NCI-H774 (cell line): ENCODE measurements at places on chromosomes 7 and 10.

DNA sequence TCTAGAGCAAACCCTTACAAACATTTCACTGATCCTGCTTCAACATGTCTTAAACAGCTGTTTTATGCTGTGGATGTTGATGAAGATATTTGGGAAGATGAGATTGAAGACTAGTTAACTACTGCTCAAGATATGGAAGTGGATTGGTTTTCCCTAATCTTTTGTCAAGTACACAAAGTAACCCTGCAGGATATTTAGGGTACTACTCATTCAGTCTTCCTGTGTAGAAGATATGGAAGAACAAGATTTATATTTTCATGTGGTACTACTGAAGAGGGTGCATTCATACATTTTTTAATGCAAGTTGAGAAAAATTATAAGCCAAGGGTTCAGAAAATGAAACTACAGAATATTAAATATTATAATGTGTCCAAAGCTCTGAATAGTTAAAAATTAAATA is 18.3 kb upstream of the TMEM140 start:
- no peak for DNase-seq

- no peak for DNase-seq
Observed at GRCh38 chr7:43922726-43923125, 3.5 kb upstream of the UBE2D4 start.

GRCh38 chr7:27235387-27236311 is 7.0 kb upstream of the EVX1 start:
- peak; percentile 46 for DNase-seq

DNA sequence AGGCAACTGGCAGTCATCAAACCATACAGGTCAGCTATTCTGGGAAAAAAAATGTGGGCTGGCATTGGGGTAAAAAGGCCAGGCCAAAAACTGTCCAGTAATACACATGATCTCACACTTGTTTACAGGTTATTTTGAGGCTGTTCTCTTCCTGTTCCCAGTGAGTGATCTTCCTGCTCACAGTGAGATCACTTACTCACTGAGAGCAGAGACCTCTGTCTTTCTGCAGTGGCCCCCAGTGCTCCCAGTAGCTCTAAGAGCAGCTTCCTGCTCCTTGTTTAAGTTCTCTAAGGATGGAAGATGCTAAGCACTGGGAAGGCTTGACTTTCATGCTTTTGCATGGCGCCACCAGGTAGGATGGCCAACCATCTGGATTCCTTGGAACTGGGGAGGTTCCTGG is 93.5 kb upstream of the KIAA1217 start:
- DNase-seq, result no peak

GRCh38 chr10:93790439-93790838 is 32.7 kb downstream of the LGI1 start:
- DNase-seq, result no peak

- no peak for DNase-seq
Observed at GRCh38 chr10:96501985-96502384, 11.7 kb downstream of the TLL2 start.

DNA sequence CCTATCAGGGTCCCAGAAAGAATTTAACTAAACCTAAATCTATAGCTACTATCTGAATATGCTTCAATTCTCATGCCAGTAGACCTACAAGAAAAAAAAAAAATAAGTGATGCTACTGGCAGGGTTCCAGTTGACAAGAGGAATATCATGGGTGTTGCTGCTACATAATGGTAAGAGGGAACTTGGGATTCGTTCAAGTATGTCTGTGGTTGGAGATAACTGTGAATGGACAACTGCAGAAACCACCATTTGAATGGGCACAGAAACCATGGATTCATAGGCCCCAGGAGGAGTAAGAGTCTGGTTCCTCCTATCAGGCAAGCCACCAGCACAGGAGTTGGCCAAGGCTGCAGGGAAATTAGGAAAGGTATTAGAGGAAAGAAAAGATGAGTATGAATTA is 287.6 kb upstream of the HGF start:
- DNase-seq, result no peak

DNA sequence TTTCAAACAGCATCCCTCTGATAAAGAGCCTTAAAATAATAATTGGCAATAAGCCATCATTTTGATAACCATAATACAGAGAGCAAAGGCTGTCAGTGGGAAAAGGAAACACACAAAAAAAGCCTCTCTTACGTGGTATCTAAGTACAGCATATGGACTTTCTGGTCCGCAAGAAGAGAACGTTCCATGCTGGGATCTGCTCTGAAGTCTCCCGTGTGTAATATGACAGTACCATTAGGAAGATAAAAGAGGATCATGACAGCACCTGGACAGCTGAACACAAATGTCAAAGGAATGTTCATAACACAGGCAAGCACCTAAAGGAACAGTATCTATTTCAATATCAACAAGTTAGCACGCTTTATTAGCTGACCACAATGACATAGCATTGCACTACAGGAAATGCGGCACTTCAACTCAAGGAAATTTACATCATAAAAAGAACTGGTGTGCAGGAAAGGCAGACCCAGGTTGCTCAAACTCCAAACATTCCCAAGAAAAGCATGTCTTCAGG is 9.9 kb downstream of the DCLRE1A start:
- no peak for DNase-seq

DNA sequence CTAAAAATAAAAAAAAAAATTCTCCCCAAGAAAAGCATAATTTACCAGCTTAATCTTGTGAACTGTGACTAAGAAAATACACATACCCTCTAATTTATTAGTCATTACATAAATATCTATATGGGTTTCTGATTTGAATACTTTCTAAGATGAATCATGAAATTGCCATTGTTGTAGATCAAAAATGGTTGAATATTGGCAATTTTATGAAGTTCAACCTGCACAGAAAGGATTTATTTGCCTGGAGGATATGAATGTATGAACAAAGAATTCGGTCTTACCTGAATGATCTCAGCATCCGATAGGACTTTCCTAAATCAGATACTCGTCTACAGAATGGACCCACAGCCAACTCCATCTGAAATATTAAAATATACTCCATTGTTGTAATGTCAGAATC is 61.5 kb downstream of the HBP1 start:
- no peak for DNase-seq

DNA sequence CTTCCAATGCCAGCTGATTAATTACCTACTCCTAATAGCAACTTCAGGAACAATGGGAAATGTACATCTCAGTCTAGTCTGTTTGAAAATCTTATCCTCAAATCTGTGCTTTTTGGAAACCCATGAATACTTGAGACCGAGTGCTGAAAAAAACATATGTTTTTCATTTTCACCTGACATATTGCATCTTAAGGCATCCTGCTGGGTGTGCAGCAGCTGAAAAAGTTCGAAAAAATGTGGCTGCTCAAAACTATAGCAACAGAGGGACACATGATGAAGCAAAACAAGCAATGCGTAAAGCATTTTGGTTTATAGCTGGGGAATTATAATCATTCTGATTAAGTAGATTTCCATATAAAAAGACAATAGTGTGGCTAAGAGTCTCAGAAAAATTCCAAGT is 218.0 kb downstream of the CREB5 start:
- DNase-seq, result no peak

GRCh38 chr7:129170441-129171021 is 17.9 kb upstream of the SMO start:
- no peak for DNase-seq

DNA sequence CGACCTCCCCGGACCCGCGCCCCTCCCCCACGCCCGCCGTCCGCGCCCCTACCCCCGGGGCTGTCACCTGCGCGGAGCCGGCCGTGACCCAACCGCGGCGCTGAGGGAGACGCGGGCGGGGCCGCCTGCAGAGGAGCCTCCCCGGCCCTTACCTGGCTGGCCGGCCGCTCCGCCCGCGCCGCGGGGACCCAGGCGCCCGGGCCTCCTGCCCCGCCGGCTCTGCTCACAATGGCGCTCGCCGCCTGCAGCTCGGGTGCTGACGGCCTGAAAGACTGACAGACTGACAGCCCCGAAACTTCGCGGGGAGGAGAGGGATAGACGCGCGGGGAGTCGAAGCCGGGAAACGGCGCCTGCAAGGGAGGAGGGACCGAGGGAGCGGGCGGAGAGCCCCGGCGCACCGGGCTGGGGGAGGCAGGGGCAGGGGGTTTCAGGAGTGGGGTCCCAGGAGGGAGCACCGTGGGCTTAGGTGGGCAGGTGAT is 393 bp downstream of the ZNF467 start:
- no peak for DNase-seq

- no peak for DNase-seq
Observed at GRCh38 chr7:145644426-145645134, 472.0 kb upstream of the CNTNAP2 start.

DNA sequence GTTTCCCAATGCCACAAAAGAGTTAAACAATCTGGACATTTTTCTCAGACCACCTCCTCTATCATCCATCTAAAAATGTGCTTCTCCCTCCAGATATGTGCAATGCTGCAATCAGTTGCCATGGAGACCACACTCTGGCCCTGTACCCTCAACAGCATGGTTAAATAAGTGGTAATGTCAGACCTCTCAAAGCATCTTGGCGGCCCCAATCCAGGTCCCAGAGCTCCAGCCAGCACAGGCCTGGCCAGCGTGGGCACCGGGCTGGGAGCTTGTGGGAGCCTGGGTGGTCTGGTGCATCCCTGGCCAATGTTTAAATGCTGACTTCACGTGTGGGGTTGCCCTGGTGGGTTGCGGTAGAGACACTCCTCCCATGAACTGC is 362.9 kb upstream of the ZNF32 start:
- no peak for DNase-seq

GRCh38 chr10:30579574-30579973 is 50.0 kb downstream of the LYZL2 start:
- DNase-seq, result no peak

GRCh38 chr7:132080967-132081668 is 495.2 kb downstream of the PLXNA4 start:
- no peak for DNase-seq

DNA sequence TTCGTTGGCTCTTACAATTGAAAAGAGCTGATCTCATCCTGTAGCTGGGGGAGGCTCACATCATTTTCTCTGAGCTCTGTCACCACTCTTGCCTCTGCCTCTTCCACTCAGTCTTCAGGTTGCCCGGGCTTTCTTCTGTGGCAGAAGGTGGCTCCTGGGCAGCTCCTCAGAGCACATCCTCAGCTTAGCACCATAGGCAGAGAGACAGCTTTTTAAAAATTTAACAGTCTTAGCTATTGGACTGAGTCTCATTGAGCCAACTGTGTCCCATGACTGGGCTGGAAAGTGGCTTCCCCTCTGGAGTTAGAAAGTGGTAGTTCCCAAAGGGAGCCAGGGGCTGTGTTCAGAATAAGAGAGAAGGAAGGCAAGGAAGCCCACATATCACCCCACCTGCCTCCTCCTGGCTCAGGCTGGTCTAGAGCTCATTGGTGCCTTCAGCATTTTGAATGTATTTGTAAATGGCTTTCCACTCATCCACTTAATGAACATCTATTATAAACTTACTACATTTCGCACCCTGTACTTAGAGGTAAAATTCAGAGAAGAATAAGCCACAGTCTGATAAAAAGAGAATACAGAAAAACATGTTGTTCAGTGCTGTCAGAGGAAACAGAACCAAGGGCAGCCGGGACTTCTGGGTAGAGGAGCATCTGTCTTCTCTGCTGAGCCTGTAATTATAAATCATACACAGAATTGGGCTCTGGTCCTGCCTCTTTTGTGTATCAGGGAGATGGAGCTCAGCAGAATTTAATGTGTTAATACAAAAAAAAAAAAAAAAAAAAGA is 119.3 kb downstream of the WDFY4 start:
- no peak for DNase-seq

- no peak for DNase-seq
Observed at GRCh38 chr10:51462076-51462779, 237.2 kb downstream of the CSTF2T start.

- DNase-seq, result no peak
Observed at GRCh38 chr10:47378606-47379444, 5.3 kb downstream of the ZNF488 start.

DNA sequence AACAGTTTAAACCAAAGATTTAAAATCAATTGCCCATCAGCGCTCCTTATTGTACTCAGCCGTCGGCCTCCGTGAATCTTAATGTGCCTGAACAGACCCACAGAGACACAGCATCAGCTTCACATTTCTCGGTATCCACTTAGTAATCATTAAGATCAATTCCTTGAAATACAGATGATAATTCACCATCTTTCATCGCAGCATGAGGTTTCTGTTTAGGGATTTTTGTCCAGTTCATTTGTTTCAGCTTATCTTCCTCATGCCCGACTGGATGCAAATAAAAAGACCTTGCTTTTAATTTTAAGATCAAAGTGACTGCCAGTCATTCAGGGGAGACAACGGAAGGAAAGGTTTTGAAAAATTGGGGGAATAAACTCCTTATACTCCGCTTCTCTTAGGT is 207.8 kb downstream of the WDR37 start:
- no peak for DNase-seq

DNA sequence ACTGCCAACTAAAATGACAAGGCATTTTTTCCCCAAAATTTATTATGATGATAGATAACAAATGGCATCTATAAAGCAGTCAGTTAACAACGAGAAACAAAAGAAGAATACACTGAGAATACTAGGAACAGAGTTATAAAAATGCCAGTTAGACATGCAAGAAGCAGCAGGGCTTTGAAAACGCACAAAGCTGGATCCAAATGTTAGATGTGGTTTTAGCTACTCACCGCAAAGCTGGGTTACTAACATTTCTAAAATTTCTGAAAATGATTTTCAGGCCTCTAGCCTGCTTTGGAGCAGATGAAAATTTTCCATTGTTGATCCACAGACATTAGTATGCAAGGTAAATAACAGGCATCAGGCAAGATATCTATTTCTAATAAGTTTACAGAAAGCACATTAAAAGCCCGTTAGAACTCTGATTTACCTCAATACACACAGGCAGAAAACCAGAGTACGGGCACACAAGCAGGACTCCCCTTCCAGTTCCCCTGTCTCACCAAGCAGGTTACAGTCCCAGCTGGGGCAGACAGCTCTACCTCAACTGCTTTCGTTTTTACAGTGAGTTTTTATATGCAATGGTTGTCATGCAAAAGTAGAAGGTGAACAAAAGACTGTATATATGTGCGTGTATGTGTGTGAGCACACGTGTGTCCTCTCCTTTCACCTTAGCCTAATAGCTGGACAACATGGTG is 37.9 kb downstream of the GLI3 start:
- no peak for DNase-seq

DNA sequence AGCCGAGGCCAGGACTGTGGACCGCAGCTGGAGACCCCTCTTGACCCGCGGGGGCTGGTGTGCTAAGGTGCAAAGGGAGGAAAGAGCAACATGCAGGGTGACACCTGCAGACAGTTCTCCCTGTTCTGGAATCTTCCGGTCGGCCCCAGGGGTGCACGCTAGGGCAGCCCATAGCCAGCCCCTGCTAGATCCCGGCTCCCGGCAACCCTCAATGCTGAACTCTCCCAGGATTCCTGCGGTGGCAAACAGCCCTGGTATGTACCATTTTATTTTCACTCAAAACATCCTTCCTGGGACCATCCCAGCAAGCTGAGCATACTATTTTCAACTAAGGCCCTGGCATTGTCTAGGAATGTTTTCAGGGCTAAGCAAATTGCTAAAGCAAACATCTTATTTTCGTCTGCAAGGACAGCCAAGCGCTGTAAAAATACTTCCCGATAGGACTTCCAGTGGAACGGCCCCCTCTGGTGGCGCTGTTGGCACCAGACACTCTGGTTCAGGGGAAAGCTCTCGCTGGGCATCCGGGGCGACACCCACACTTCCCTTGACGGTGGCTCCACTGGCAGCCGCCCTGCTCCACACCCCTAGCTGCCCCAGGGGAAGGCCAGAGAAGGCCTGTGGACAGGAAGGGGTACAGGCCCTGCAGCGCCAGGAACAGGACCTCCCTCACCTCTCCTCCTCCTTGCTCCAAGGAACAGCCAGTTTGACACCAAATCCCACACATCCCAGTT is 99.4 kb downstream of the CTBP2 start:
- DNase-seq, result no peak
